Naive thymus-derived CD4-positive, alpha-beta T cell (primary cell): ENCODE measurements at places on chromosomes 11 and 22.

DNA sequence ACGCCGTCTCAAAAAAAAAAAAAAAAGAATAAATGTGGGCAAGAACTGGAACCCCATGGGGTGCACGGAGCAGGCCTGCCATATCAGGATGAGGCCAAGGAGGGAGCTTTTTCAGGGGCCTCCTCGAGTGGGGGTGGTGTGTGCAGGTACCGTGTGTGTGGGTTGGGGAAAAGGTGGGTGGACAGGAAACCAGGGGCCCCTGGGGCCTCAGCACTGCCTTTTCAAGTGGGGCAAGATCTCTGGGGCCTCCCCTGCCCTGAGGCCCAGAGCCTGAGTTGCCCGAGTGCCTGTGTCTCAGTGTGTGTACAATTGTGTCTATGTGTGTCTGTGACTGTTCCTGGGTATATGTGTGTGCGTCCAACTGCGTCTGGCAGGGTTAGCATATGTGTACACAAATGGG, 23.8 kb downstream of the TEF start:
- DNase-seq = no peak

DNA sequence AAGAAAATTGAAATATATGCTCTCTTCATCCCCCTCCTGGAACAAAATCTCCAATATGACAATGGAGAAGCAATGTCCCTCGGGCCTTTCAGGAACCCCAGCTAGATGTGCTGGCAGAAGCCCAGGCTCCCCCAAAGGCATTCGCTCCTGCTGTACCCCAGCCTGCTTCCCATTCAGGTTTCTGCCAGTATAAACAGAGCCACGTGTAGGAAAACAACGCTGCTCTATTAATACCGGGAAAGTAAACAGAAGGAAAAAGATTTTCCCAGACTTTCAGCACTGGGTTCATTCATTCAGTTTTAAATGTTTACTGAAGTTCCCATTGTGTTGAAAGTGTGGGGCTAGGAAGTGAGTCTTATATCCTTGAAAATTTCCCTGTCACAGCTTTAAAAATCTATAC, 147.1 kb downstream of the CADM1 start:
- DNase-seq = no peak

DNA sequence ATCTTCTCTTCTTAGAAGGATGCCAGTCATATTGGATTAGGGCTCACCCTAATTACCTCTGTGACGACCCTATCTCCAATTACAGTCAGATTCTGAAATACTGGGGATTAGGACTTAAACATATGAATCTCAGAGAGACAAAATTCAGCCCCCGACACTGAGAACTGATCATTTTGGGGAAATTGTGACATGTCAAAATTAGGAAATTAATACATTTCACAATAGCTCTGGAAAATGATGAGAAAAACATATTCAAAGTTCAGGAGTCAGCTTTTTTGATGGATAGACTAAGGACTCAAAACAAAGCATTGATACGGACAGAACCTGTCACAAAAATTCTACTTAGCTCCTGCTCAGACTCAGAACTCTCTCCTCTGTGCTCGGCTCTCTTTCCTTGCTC, 40.8 kb downstream of the COMMD9 start:
- no peak for DNase-seq

GRCh38 chr11:44814881-44815592, 88.3 kb downstream of the TSPAN18 start:
- DNase-seq = no peak

GRCh38 chr11:119910650-119911049, 181.7 kb upstream of the NECTIN1 start:
- DNase-seq = no peak

GRCh38 chr11:3225826-3226750, 6.1 kb downstream of the MRGPRE start:
- DNase-seq = no peak

- DNase-seq = no peak
Measured at GRCh38 chr11:12592283-12592682, 81.9 kb upstream of the TEAD1 start.

- DNase-seq = no peak
Measured at GRCh38 chr11:103903621-103904323, 132.7 kb upstream of the DDI1 start.

DNA sequence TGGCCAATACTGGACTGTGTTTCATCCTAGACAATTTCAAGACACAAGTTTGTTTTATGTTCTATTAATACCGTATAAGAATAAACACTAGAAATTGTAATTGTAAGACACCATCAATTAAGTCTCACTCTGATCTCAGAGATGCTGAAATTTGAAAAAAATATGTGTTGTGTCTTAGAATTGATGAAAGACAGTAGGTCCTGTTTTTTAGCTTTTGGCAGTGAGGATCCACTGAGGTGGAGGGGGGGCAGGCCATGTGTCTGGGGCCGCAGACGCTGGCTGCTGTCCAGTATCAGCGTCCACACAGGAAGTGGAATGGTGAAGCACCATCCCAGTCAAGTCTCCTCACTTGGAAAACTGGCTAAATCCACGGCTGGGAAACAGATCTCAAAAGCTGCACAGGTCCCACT, 22.5 kb upstream of the ALG8 start:
- DNase-seq = no peak

- DNase-seq = no peak
Measured at GRCh38 chr11:45817191-45817590, 12.2 kb downstream of the SLC35C1 start.

- no peak for DNase-seq
Measured at GRCh38 chr22:46027211-46028105, 50.5 kb upstream of the WNT7B start.

DNA sequence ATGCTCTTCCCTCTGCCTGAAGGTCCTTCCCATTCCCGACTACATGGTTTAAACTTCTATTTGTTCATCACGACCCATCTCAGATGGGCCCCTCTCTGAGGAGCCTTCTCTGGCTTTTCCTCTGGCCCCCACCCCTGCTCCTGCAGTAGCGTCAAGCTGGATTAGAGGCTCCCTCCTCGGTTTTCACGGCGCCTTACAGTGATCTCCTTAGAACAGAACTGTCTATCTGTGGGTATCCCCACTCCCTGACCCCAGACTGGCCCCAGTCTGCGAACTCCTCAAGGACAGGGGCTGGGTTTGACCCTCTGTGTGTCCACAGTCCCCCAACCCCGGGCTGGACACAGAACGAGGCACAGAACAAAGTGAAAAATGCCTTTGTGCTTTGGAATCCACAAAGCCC, 2.8 kb downstream of the PLEKHB1 start:
- DNase-seq = no peak

DNA sequence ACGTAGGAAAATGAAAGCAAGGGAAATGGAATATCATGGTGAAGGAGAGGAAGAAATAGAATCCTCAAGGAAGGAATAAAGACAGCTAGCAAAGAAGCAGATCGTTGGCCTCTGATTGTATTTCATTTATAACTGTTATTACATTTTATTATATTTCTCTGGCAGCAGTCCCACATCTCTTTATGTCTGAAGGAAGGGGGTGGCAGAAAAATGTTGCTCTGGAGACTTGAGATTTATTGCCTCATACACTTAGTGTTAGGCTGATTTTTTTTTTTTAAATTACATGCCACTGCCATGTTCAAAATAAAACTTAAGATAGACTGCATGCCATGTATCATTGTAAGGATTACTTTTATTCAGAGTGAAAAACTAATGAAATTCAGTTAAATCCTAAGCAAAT, 971.7 kb upstream of the CHORDC1 start:
- no peak for DNase-seq

DNA sequence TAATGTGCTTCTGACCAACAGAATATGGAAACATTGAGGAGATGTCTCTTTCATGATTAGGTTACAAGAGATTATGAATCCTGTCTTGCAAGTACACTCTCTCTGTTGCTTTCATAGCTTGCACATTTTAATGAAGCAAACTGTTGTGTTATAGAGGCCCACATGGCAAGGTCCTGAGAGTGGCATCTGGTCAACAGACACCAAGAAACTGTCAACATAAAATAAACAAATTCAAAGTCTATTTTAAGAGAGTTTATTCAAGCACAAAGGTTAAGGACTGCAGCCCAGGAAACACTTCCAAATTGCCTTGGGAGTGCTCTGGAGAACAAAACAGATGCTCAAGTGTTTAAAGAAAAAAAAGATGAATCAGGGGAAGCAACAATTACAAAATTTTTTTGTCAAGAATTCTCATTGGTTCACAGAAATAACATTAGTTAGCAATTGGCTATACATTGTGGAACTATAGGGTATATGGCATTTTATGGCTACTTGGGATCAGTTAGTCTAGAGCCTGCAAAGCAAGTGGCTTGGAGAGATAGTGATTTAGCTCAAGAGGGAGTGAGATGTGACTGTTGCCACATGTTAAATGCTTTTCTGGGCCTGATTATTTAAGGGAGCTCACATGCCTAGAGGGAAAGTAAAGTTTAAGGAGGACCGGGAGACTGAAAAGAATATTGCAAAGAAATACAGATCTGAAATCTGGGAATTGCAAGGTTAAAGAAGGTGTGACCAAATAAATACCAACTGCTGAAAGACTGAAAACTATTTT, 54.6 kb downstream of the CTSC start:
- DNase-seq = no peak

DNA sequence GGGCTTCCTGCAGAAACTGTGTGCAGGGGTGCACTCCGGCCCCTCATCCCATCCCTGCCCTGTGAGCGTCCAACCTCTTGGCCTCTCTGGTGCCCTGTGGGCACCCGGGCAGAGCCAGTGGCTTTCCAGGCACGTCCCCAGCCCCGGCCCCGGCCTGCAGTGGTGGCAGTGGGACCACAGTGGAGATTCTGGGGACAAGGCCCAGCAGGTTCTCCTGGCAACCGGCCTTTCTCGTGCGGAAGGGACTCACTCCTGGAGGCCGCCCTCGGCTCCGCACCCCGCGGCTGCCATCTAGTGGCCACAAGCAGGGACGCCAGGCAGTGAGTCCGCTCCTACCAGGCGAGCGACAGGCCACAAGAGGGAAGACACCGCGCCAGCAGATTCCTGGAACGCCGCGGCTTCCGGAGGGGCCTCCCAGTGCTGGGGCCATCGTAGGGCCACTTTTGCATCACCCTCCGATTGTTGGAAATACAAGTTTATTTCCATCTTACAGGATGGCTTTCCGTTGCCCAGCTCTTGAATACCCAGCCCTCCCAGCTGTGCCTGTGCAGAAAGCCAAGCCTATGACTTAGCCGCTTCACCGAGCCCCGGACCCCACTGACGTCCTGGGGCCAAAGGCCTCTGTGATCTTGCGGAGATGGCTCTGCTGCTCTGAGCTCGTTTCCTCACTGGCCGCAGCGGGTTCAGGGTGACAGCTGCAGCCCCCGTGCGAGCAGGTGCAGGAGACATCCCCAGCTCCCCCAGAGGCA, 357.3 kb downstream of the CTTN start:
- DNase-seq = peak; percentile 71

DNA sequence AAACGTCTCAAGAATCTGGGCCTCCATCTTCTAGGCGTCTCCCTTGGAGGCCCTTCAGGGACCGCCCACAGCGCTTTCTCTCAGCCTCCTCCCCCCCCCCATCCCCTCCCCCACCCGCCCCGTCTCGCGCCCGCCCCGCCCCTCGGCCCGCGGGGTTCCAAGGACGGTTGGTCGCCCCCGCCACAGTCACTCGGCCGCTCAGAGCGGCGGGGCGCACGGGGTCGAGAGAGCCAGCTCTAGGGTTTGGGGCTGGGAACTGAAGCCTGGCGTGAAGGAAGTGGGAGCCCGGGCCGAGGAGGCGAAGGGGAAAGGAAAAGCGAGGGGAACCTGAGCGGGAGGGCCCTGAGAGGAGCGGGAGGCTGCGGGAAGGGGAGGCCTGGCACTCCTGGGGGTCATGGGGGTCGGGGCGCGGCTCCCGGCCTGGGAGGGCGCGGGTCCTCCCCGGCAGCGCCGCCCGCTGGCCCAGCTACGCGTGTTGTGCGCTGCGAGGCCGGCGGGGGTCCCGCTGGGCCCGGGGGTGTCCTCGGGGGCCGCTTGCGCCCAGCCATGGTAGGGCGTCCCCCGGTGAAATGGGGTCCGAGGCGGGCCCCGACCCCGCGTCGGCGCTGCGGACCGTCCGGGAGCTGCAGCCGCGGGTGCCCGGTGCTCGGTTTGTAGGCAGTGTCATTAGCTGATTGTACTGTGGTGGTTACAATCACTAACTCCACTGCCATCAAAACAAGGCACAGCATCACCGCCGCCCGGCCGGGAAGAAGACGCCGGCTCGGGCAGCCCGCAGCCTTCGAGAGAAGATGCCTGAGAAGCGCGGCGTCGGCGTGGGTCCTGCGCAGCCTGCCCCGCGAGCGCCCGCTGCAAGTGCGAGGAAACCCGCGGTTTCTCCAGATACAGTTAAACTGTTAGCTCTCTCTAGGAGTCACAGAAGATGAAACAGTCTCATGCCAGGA, at the start of gene BTG4:
TSS of gene BTG4 (minus strand) at position 91 of the 944 bp plus-strand sequence. CDS start 13,610 bp downstream, outside the sequence.
- no peak for DNase-seq

- DNase-seq = no peak
Measured at GRCh38 chr11:86914865-86915519, 40.2 kb downstream of the FZD4 start.

- no peak for DNase-seq
Measured at GRCh38 chr11:87256694-87257340, 219.1 kb downstream of the TMEM135 start.

GRCh38 chr22:49699476-49699875, 128.2 kb downstream of the BRD1 start:
- DNase-seq = no peak

- DNase-seq = peak; percentile 10
Measured at GRCh38 chr11:10208131-10208575, 85.9 kb downstream of the SBF2 start.
